ENCODE measurements at places on chromosomes 1 and 21.

- DNase-seq, result peak; percentile 58
Measured at GRCh38 chr1:6646499-6647148, 22.0 kb downstream of the THAP3 start.

DNA sequence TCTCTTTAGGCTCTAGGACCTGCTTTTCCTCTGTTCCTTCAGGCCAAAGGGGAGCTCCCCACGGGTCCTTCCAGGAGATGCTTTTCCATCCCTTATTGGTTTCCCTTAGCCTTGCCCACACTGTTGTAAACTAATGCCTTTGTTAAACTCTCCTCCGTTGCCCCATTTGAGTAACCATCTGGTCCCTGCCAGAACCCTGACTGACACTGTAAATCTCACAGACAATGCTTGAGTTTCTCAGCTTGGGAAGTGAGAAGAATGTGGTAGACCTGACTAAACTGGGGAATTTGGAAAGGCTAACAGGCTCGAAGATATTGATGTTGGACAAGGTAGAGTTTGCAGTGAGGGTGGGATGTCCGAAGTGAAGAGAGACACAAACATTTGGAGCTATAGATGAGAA, 11.4 kb downstream of the AKNAD1 start:
- DNase-seq, result no peak

GRCh38 chr1:3551711-3552110, 59.6 kb downstream of the MEGF6 start:
- DNase-seq, result no peak

DNA sequence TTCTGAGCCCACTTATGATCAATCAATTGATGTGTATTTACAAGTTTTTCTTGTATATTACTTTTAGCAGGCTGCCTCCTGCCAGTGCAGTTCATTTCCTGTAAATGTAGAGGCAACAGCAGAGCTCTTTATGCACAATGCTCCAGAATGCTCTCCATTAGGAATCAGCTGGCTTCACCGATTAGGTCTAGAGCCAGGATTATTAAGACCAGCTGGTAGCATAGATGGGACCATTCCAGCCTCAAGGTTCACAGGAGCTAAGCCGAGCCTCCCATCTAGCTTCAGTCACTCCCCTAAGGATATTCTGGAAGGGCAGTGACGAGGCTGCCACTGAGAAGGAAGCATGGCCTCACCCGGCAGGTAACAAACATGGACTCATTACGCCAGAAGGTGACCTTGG, 36.8 kb downstream of the DHRS3 start:
- DNase-seq, result no peak

GRCh38 chr21:45354970-45355369, 50.0 kb upstream of the COL18A1 start:
- no peak for DNase-seq

- no peak for DNase-seq
Measured at GRCh38 chr1:230760360-230760827, 13.2 kb downstream of the CAPN9 start.

DNA sequence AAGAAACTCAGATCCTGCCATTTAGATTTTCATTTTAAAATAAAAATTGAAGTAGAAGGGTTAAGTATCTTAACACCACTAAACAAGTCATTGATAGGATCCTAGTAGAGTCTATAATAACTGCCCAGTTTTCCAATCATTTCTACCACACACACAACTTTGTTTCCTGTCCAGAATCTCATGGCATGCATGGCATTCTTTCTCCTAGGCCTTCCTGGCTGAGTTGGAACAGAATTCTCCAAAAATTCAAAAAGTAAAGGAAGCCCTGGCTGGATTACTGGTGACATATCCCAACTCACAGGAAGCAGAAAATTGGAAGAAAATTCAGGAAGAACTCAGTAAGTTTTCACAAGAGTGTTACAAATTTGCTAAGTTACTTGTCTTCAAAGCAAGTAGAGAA, 111.4 kb upstream of the BMP8A start:
- no peak for DNase-seq
